NCI-H1436 treated with DMSO at 0.1 percent for 48 hours (cell line): ENCODE measurements at places on chromosomes 6 and 20.

GRCh38 chr6:38554700-38555413 lies 84.9 kb downstream of the BTBD9 start:
- no peak for DNase-seq

DNA sequence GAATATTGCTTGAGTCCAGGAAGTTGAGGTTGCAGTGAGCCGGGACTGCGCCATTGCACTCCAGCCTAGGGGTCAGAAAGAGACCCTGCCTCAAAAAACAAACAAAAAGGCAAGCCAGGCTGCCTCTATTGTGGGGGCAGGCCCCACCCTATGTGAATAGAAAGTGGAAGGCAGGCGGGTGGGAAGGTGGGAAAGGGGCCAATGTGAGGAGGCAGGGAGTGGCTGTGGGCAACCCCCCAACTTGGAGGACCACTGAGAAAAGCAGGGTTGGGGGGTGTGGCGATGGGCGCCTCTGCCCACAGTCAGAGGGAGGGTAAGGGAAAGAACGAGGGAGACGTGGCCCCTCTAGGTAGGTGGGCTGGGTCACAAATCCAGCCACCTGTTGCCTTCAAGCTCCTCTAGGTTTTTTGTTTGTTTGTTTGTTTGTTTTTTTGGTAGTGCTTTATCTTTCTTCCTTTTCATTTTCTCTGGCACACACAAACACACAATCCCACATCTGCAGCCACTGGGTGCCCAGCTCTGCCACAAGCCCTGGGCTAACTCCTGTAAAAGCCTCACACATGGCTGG lies 5.3 kb upstream of the AP5S1 start:
- DNase-seq: no peak

- no peak for DNase-seq
These were observed 106.1 kb upstream of the PTPRT start for GRCh38 chr20:43295781-43296180.

DNA sequence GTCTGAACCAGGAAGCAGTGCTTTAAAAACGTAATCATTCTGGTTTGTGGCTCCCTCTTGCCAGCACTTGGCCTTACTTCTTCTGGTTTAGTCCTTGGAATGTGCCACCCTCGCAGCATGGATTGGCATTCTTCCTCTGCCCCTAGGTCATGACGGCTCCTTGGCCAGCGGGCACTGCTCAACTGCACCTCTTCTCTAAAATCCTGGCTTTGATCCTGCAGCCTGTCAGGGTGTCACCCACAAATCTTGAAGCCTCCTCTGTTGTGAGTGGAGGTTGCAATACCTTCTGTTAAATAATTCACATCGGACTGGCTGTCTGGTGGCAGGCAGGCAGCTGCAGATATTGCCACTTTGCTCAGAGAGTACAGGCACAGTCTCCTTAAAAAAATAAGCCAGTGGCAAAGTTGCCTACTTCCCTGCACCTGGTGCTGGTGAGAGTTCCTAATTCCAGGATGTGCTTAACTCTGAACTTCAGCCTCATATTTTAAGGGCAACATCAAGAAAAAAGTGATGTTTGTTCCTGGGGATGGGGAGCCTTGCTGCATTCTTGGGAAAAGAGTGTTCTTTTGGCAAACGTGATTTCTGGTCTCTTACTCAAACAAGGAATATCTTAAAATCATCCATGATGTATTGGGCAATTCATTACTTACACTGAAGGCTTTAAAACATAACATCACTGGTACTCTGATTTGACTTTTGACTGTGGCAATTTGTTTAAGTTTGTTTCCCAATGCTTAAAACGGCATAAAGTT lies 179.8 kb downstream of the FOXA2 start:
- DNase-seq: no peak

GRCh38 chr6:11404081-11404480 lies 133.5 kb upstream of the TMEM170B start:
- no peak for DNase-seq

GRCh38 chr6:82337688-82338257 lies 25.8 kb upstream of the TPBG start:
- peak; percentile 81 for DNase-seq

DNA sequence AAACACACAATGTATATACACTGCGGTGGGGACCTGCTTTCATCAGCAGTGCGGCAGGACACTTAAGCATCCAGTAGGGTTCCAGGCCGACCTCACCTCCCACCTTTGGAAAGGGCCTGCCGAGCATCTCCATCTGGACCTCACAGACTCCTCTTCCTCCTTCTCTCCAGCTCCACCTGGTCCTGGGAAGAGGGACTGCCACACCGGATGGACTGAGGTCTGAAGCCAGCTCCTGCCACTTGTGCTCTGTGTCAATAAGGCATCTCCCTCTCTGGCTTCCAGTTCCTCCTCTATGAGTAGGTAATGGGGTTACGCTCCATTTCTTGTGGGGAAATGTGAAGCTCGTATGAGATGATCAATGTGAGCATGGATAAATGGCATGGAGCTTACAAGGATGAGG lies 19.1 kb upstream of the NNAT start:
- DNase-seq: no peak

- DNase-seq: no peak
These were observed 53.8 kb downstream of the PCNA start for GRCh38 chr20:5065879-5066383.

DNA sequence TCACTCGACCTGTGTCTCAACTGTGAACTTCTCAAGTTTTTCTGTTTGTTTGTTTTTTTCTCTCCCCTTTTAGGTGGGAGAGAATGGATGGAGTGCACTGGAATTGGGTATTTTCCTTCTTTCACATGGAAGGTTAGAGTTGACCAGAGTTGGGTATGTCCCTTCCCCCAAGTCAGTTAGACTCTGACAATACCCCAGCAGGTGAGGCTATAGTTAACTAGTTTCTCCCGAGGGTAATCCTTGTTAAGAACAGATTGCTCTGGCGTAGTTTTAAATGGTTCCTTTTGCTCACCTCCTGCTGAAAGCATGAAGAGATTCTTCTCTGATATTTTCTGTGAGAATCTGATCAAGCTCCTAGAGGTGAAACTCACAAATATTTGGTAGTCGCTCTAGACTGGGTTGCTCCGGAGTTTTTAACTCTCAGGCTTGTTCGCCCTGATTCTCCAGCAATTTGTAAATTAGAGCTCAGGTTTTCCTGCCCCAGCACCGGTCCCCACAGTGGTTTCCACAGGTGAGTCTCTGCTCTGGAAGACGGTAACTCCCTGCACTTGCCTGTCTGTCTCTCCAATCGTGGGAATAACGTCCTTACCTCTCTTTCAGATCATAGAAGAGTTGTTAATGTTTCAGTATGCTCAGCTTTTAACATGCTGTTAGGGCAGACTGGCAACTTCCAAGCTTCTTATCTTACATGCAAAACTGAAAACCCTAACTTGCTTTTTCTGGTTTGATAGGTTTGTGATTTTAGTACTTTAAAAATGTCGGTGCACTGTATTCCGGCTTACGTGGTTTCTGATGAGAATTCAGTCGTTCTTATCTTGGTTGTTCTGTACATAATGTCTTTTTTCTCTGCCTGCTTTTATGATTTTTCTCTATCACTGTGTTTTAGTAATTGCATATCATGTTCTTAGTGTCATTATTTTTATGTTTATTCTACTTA lies 111.2 kb upstream of the HIVEP1 start:
- DNase-seq: no peak

DNA sequence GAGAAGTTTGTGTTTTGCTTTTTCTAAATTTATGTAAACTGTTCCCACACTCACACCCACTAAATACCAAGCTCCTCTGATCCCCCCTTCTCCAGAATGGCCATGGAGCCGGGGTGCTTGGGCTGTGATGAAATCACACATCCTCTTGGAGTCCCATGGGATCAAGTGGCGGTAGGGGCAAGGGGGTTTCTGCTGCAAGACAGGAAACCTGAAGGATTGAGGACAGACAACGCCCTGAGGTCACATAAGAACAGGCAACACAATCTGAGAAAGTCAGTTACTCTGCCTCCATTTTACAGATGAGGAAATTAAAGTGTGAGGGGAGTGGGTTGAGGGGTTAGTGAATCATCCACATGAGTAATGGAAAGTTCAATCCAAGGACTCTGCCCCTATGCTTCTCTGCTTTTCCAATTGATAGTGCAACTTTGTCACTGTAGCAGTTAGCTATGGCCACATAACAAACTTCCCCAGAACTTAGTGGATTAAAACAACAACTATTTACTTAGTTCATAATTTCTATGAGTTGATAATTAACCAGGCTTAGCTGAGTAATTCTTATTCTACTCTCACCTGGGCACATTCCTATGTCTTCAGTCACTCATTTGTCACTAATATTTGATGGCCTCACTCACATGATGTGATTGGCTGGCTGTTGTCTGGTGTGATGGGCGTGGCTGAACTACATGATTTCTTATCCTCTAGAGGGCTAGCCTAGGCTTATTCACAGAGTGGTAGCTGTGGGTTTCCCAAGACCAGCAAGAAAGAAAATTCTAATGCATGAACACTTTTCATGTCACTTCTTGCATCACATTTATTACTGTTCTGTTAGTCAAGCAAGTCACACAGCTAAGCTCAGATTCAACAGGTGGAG lies 311.1 kb upstream of the RNF24 start:
- DNase-seq: no peak

DNA sequence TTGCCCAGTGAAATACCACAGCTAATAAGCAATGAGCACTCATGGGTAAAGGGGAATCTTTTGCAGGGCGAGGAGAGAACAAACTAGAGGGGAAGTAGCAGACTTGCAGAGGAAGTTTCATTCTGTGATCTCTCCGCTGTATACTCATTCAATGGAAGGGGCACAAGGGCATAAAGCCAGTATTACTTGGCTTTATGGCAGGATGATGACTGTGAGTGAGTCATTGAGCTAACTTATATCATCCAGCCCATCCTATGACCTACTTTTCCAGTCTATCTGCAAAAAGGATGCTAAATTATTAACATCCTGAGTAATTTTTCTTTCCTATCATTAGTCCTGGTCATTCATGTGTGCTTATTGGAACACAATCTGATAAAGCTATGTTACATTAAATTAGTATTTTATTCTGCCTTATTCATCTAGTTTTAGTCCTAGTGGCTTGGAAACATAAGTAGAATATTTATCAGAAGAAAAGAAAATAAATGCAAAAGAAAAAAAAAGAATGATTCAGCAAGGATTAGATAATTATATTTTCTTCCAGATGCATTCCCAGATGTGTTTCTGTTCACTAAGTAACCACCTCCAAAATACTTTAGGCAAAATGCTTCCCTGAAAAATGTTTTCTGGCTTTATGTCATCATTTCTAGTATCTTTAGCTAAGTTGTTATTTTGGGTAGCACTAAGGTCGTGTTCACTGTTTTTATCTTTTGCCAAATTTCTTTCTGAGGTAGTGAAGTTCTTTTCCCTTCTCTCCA lies 471.7 kb downstream of the CDKAL1 start:
- DNase-seq: no peak

GRCh38 chr6:75802366-75802765 lies 53.3 kb downstream of the MYO6 start:
- DNase-seq: no peak

- DNase-seq: no peak
These were observed 5.3 kb upstream of the MOG start for GRCh38 chr6:29651413-29652197.

- DNase-seq: no peak
These were observed 135.6 kb downstream of the GMPR start for GRCh38 chr6:16374016-16374415.

DNA sequence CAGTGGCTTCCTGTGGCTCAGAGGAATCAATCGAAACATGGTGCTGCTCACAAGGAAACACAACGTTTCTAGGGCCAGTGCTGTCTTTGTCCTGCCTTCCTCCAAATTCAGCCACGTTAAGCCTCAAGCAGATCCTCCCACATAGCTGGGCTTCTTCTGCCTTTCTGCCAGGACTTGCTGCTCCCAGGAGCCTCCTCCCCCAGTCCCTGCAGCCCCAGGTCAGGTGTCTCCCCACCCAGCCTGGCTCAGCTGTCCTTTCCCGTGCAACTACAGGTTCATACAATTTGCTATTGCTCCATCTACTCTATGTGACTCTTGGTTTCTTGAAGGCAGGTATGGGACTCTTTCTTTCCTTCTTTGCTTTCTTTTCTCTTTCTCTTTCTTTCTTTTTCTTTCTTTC lies 215.3 kb upstream of the RNF24 start:
- no peak for DNase-seq

- no peak for DNase-seq
These were observed 42.3 kb upstream of the MRPS10 start for GRCh38 chr6:42259841-42260395.

GRCh38 chr6:9168669-9169068 lies 733.3 kb upstream of the SLC35B3 start:
- no peak for DNase-seq

DNA sequence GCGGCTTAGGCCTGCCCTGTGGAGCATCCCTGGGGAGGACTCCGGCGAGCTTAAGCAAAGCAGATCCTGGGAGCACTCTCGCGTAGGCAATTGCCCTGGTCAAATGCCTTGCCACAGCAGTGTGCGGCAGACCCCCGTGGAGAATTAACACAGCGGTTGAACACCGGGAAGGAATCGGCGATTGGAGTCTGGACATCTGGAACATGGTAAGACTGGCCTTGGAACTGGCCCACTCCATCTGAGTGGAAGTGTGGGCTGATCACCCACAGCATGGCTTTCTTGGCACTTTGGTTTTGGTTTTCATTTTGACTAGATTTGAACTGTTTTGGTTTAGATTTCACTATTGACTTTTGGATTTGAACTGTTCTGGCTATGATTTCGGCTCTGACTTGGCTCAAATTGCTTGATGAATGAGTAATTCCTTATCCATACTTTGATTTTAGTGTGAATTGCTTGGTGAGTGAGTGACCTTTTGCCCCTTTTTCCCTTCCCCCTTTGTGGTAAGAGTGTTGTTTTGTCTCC lies 300.7 kb downstream of the RNGTT start:
- DNase-seq: no peak

GRCh38 chr6:143957679-143958274 lies 50.3 kb downstream of the PLAGL1 start:
- DNase-seq: no peak

DNA sequence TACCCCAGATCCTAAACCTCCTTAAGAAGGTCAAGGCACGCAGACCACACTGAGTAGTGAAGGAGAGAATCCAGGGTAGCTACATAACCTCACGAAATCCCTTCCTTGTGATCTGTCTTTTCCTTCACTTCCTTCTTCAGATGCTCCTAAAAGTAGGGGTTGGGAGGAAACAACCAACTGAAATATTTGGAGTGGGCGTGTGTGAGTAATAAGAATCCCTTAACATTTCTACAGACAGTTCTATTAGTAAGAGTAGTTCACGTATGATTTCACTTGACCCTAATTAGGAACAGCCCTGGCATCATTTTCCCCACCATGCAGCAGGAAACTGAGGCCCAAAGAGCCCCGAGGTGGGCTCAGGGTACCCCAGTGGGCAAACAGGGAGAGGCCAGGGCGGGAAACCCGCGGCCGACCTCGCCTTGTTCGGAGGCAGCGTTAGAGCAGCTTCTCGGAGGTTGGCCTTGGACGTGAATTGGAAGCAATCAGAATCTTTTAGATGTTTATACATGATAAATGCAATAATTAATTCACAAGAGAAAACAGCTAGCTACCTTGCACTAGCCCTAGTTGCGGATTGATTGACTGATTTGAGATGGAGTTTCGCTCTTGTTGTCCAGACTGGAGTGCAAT lies 859 bp upstream of the RAE1 start:
- DNase-seq: no peak
